D721Med (cell line): ENCODE measurements at places on chromosomes 3 and 15.

DNA sequence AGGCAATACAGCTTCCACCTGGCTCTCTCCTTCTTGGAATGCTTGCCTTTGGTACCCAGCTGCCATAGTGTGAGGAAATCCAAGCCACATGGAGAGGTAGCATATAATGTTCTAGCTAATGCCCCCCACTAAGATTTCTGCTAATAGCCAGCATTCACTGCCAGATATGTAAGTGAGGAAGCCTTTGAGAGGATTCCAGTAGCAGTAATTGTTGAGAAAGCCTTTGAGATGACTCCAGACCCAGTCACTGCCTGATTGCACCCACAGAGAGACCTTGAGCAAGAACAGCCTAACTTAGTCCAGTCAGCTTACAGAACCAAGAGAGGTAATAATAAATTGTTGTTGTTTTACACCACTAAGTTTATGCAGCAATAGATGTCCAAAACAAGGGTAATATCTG, 63.1 kb downstream of the STRIT1 start:
- DNase-seq = no peak

GRCh38 chr3:39000008-39000450, 51.7 kb downstream of the SCN11A start:
- DNase-seq = no peak

DNA sequence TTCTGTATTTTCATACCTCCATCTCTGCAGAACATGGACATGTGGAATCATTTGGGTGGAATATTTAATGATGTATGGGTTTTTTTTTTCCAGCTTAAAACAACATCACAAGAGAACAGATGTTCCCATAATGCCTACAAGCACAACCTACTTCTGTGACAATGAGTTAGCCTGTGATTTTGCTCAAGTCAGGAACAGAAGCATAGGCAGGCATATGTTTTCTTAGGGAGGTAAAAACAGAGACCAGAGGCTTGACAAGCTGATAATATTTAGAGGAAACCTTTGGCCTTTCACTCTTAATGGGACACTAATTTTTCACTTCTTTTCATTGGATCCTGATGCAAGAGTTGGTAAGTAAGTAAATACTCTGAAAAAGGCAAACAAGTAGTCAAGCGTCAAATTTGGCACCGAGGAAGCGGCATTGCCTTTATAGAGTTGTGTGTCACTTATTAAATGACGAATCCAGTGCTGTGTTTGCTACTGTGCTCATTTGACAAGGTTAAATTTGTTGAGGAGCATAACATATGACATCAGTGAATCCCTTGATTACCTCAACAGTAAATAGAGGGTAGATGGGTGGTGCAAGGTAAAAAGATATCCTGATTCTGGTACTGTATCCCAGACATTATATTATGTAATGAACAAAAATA, 66.7 kb upstream of the RBMS3 start:
- DNase-seq = no peak

- no peak for DNase-seq
Measured at GRCh38 chr15:48940508-48940907, 23.2 kb downstream of the SHC4 start.

GRCh38 chr15:90497376-90497775, 32.3 kb upstream of the CRTC3 start:
- no peak for DNase-seq

GRCh38 chr3:172373912-172374311, 74.3 kb downstream of the GHSR start:
- no peak for DNase-seq
